ENCODE measurements at places on chromosomes 5 and 9. TPM values are rescaled to one million over a fixed set of nuclear protein-coding genes. Genes with fewer than 3 reads are reported as not detected.

SPATA6L gene
- polyA plus RNA-seq: 6.7 TPM

GPR21 gene
- 0.47 TPM for polyA plus RNA-seq

DNA sequence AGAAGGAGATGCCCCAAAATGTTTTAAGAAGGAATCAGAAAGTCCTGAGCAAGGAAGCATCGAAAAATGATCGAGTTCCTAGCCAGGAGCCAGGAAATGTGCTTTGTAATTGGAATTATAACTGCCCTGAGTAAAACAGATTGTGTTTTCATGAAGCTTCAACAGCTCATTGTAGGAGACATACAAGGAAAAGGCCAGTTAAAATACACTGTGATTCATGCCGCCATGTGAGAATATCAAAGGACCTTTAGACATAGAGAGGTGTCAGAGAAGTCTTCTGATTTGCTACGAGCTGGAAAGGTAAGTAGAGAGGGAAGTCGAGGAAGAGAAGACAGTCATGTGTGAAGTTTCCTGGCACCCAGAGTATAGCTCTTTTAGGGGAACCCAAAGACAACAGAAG lies 60.9 kb downstream of the NR3C1 start:
- DNase-seq: no peak

ENDOG gene
- 17.0 TPM for polyA plus RNA-seq

DNA sequence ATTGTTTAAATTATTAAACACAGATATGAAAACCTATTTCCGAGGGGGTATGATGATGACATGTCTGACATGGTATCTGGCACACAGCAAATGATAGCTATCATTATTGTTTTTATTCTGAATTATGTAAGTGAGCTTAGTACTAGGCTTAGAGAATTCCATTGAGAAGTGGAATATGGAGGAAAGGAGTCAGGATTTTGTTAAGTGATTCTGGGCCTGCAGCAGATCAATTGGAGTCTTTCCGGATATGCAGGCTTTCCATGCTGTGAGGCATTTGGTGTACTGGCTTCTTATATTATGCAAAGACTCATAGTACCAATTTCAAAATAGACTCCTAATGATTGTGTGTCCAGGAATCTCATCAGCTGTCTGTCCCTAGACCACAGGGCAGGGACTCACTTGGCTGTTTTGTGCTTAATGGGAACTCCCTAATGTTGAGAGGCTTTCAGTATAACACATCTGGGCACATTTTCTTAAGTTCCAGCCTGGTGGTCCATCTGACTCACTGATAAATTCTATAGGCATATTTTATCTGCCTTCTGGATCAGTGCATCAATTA lies 180.0 kb upstream of the KLF9 start:
- DNase-seq: no peak

ADAMTS13 gene
- polyA plus RNA-seq: 10.5 TPM

AIF1L gene
- polyA plus RNA-seq: 332 TPM

STC2 gene
- 2.3 TPM for polyA plus RNA-seq

DNA sequence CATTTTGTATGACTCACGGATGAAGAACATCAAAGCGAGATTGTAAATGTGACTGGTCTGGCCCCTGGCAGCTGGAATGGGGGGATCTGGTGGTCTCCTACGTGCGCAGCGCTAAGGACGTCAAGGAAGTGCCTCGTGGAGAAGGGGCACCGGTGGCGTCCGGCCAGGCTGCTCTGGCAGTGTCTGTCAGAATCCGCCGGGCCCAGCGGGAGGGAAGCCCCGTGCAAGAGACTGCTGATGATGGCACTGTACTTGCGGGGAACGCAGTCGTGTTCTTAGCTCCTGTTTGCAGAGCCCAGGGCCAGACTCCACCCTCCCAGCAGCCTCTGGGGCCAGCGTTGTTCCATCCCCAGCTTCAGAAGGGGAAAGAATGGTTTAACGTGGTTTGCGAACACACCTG lies 75.5 kb downstream of the COL5A1 start:
- DNase-seq: no peak

HRCT1 gene
- not detected for polyA plus RNA-seq

DNA sequence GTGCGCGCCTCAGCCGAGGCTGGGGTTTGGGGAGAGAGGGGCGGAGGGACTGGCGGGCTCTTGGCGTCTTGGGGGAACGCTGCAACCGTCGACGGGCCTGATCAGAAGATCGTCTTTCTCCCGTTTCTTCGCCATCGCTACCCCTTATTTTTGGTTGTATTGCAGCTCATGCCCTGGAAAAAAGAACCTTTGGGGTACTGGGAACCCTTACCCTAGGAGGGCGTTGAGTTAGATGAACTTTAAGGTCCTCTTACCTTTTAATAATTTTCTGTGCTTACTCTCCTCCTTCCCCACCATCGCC lies 719 bp downstream of the PAIP2 start:
- no peak for DNase-seq

CARTPT gene
- not detected for polyA plus RNA-seq

- no peak for DNase-seq
Observed at GRCh38 chr5:89270901-89271300, 387.9 kb upstream of the MEF2C start.

DNA sequence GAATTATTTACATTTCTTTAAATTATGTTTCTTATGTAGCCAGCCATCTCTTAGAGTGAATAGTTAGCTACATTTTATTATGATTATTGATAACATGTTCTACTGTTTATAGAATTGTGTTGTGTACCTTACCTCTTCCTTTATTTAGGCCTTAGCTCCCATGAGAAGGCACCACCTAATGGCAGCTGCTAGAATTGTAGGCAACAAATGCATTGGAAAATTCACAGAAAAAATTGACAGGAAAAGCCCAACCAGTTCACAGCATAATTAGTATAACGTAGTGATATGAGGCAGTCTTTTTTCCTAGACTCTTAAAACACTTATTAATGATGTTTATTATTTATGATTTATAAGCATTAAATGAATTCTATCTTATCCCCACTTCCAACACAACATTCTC lies 175.8 kb downstream of the WDR70 start:
- DNase-seq: no peak

F12 gene
- 9.1 TPM for polyA plus RNA-seq

DNA sequence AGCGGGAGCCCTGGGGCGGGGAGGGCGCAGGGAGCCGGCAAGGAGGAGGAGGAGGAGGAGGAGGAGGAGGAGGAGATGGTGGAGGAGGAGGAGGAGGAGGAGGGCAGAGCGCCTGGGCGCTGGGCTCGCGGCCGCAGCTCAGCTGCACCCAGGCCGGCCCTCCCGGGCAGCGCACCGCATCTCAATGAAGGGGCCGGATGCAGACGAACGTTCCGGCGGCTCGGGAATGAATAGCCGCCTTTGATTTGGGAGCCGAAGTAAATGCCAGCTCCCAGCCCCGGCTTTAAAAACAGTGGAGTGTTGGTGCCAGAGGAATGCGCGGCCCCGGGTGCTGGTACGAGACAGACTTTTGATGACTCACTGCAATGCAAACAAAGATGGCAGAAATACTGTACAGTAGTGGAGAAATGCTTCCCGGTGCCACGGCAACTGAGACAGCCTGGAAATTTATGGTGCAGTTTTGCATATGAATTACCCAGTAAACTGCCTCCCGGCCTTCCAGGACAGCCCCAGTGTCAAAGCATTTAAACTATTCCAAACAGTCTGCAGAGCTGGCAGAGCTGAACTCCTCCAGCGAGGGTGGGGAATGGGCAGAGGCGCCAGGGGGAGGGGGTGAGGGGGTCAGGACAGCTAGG lies 43.1 kb downstream of the NACC2 start:
- peak; percentile 93 for DNase-seq

DNA sequence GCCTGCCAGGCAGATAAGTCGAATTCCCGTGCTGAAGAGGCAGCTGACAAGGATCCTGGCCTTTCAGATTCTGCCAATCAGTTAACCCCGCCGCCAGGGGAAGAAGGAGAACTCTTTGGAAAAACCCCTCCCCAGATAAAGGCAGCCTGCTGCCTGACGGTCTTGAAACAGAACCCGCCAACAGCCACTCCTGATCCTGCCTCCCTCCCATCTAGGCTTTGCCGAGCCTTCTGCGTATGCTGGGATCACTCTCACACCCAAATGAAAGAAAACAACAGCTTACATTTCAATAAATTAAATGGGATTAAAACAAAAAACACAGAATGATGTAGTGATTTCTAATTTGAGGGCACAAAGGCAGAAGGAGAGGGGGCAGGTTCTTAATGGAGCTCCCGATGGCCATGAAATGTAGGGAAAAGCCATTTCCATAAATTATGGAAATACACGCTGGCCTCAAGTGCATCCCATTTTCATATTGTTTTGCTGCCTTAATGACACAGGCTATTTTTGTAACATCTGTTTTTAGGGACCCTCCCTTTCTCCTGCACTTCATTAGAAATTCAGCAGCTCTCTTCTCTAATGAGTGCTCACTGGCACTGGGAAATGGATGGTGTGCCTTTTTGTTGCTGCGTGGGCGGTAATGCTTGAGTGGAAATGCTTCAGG lies 319.1 kb downstream of the MED10 start:
- DNase-seq: no peak

DBH gene
- 0.94 TPM for polyA plus RNA-seq

Data from renal pelvis (tissue), 12 donors.